ENCODE measurements at places on chromosomes 16 and 17.
A peak's percentile ranks its signal among the peaks of the same experiment; 100 is the strongest.

DNA sequence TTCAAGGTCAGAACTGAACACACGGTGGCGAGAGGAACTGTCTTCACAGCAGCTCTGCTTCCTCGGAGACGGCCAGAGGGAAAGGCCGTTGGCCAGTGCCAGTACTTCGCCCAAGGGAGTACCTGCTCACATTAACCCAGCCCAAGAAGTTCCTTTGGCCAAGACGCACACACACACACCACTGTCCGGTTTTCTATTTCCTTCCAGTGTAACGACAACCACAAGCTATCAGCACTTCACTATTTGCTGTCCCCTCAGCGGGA lies 744 bp upstream of the GGNBP2 start:
- DNase-seq, result no peak

DNA sequence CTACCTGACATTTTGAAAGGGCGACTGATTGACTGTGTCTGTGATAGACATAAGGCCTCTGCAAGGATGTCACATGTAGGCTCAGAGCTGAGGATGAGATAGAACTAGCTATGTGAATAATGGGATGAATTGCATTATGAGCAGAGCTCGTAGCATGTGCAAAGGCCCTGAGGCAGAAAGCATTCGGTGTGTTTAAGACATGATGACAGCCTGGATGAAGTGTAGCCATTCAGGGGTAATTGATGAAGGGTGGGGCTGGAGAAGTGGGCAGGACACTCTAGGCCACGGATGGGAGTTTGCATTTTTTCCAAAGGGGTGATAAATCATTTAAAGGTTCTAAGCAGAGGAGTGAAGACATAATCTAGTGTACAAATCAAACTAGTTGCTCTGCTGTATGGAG lies 62.6 kb downstream of the USP43 start:
- no peak for DNase-seq

DNA sequence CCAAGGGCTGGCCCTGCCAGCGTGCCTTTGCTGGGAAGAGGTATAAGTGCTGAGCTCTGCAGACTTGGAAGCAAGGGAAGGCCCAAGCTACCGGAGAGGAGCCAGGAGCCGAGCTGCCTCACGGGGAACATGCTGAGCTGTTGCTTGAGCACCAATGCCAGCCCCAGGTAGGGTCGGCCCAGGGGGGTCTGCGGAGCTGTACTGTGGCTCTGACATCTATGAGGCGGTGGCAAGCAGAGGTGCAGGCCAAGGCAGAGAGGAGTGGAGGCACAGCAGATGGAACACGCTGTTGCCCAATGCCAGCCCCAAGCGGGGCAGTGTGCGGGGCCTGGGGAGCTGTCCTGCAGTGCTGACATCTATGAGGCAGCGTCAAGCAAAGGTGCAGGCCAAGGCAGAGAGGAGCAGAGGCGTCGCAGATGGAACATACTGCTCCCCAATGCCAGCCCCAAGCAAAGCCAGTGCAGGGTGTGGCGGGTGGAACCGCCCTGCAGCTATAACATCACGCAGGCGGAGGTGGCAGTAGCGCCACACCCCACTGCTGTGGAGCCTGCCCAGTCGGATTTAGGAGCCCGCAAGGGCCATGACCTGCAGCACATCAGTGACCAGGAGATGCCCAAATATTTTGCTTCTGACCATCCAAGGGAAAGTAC lies 10.0 kb downstream of the GGA2 start:
- DNase-seq, result no peak

GRCh38 chr17:9676820-9677310 lies 31.5 kb downstream of the USP43 start:
- DNase-seq, result no peak

DNA sequence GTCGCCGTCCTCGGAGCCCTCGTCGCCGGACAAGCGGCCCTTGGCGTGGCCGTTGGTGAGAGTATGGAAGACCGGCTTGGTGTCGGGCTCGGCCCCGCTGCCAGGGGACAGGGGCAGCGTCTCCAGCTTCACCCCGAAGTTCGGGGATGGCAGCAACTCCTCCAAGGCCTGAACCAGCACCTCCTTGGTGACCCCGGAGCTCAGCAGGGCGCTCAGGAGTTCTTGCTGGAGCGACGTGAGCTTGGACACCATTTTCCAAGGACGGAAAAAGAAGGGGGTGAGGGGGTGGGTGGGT lies 279 bp downstream of the HNF1B start:
- no peak for DNase-seq

GRCh38 chr16:68782198-68783174 lies 45.4 kb downstream of the CDH1 start:
- DNase-seq, result no peak

DNA sequence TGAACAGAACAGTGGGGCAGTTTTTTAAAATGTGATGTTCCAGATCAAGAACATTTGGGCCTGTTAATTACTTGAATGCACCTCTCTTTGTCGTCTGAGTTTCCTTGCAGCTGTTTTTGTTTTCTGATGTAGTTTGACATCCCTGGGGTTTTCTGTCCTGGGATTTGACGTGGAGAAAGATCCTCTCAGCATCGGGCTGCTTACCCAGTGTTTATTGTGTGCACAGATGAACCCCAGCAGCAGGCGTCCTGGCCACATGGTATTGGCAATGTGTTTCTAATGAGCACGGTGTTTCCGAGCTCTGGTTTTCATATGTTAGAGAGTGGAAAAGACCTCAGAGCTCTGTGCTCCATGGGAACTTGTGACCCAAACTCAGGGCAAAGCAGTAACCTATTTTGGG lies 191.1 kb upstream of the IRX3 start:
- no peak for DNase-seq

DNA sequence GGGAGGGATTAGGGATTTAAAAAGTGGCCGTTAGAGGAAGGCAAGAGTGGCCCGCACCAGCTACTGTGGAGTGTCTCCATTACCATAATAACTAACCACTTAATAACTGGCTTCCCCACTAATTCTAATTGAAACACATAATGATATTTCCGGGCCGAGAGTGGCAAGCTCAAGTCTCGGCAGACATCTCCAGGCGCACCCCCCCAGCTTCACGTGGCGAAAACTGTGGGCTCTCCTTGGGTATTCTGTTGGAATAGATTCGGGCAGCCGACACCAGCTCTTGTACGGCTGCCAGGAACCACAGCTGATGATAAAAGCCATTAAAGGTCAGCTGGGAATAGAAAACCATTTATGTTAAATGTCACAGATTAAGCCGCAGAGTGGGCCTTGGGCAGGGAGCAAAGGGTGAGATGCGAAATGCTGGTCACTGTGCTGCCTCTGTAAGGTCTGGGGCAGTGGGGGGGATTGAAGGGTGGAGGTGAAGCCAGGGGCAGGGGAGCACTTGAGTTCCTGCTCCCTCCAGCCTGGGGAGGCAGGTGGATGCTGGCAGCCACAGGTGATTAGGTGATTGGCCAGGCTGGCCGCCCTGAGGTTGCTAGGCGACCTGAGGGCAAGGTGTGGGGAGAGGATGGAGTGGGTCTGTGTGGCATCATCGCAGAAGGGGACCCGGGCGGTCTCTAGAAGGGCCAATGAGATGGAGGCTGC lies 115.6 kb upstream of the SDK2 start:
- DNase-seq, result peak; percentile 70

DNA sequence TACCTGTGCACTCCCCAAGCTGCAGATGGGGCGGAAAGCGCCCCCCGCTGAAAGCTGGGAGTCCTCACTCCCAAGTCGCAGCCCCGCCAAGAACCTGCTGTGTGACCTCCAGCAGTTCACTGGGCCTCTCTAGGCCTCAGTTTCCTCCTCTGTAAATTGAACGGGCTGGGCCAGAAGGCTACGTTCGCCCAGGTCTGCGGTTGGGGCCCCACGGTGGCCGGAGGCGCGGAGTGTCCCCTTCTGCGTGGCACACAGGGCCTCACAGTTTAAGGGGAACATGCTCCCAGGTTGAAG lies 628 bp downstream of the GALK1 start:
- no peak for DNase-seq

GRCh38 chr16:13997526-13997925 lies 73.6 kb upstream of the MRTFB start:
- no peak for DNase-seq

DNA sequence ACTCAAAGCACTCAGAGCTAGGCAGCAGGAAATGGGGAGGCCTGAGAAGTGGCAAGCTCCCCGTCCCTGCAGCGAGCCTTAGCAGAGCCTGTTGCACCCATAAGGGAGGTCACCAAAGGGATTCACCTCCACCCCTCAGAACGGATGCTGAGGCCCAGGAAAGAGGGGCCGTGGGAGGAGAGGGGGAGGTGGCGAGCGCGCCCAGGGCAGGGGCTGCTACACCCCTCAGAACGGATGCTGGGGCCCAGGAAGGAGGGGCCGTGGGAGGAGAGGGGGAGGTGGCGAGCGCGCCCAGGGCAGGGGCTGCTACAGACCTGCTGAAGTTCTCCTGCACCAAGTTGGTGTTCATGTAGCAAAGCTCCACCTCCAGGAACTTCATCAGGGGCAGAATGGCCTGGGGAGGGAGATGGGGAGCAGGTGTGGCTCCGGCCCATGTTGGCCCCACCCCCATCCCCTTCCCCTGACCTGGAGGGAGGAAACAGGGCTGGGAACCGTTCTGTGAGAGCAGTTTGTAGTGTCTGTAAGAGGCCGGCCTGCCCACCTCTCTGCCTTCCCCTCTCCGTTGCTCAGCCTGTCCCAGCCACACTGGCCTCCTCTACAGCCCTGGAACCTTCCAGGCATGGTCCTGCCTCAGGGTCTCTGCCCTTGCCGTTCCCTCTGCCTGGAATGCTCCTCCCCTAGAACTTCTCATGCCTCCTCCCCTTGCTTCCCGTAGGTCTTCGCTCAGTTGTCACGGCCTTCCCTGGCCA lies 11.4 kb downstream of the UNC13D start:
- DNase-seq, result peak; percentile 14

GRCh38 chr17:13153036-13153435 lies 135.2 kb upstream of the ELAC2 start:
- no peak for DNase-seq

- no peak for DNase-seq
Observed at GRCh38 chr17:3904501-3904900, 11.6 kb upstream of the CAMKK1 start.

- DNase-seq, result no peak
Observed at GRCh38 chr16:86245351-86245750, 265.0 kb upstream of the FOXF1 start.

DNA sequence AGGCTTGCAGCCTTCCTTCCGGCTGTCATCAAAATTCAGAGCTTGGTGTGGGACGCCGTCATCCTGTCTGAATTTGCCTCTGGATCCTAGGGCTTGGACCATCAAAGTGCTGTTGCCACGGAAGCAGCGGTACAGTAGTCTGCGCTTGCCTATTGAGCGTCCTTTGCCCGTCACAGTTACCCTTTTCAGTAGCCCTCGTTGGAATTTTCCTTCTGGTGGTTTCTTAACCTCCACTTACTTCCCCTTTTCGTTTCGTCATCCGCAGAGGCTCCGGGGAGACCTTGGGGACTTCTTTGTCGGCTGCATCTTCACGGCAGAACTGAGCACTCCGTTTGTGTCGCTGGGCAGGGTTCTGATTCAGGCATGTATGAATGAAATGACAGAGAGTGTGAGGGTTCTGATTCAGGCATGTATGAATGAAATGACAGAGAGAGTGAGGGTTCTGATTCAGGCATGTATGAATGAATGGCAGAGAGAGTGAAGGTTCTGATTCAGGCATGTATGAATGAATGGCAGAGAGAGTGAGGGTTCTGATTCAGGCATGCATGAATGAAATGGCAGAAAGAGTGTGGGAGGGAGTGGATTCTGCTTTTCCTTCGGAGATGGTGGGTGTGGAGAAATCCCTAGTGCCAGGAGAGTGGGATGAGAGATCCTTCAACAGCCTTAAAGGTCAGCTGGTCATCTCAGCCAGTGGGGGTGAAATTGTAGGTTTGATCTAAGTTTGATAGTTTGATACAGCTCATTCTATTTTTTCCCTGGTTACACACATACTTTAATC lies 8.0 kb downstream of the TLCD3A start:
- no peak for DNase-seq

DNA sequence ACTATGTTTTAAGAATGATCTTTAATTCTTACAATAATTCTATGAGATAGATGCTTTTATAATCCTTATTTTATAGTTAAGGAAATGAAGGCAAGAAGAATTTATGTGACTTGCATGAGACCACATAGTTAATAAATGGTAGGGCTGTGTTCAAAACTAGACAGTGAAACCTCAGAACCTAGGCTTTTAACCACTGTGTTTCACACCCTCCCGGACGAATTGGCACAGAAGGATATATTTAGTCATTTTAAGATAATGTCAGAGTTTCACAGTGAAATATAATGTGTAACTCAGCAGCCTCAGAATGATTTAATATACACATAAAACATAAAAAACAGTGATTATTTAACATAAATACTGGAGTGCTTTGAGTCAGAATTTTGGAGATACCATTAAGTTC lies 57.0 kb downstream of the NSRP1 start:
- no peak for DNase-seq

DNA sequence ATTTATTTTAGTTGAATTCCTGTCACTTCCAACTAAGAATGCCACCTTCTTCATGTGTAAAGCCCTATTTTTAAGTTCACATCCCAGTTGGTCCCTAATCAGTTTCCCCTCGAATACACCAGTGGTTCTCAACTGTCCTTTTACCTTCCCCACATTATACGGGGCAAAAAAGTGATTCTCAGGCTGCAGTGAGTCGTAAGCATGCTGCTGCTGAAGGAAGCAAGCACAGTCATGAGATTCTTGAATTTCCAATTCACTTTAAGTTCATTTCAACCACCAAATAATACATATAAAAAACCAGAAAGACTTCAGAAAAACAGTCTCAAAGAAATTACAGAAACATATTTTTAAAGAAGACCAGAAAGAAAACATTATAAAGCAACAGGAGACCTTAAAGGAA lies 47.9 kb downstream of the UBE2G1 start:
- DNase-seq, result no peak

DNA sequence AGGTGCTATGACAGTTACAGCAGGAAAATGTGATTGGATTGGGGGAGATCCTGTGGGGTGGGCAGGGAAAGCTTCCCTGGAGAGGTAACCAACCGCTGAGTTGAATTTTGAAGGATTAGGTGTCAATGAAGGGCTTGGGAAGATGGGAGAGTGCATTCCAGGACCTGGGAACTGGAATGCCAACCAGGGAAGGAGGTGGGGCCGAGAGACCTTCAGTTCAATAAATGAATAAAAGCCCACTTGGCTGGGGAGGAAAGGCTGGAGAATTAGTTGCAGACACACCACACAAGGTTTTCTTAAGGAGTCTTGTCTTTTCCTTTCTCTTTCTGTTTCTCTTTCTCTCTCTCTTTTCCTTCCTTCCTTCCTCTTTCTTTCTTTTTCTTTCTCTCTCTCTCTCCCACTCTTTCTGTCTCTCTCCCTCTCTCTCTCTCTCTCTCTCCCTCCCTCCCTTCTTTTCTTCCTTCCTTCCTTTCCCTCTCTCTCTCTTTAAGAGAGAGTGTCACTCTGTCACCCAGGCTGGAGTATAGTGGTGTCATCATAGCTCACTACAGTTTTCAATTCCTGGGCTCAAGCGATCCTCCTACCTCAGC lies 3.3 kb downstream of the USP43 start:
- no peak for DNase-seq

Data from NCI-H2227 treated with DMSO at 0.1 percent for 48 hours (cell line).